HepG2 (cell line): ENCODE measurements at places on chromosomes 3 and 15. TPM values are rescaled to one million over a fixed set of nuclear protein-coding genes. Genes with fewer than 3 reads are reported as not detected.

GRCh38 chr3:56778893-56779292, 22.9 kb downstream of the ARHGEF3 start:
- no peak for DNase-seq

MORC1 gene
- not detected in 2 replicates for polyA plus RNA-seq

- no peak for DNase-seq
These were observed 626.2 kb downstream of the IGSF11 start for GRCh38 chr3:118408431-118408830.

TMA7 gene
- 80.9 and 100 TPM in 2 replicates for polyA plus RNA-seq

DNA sequence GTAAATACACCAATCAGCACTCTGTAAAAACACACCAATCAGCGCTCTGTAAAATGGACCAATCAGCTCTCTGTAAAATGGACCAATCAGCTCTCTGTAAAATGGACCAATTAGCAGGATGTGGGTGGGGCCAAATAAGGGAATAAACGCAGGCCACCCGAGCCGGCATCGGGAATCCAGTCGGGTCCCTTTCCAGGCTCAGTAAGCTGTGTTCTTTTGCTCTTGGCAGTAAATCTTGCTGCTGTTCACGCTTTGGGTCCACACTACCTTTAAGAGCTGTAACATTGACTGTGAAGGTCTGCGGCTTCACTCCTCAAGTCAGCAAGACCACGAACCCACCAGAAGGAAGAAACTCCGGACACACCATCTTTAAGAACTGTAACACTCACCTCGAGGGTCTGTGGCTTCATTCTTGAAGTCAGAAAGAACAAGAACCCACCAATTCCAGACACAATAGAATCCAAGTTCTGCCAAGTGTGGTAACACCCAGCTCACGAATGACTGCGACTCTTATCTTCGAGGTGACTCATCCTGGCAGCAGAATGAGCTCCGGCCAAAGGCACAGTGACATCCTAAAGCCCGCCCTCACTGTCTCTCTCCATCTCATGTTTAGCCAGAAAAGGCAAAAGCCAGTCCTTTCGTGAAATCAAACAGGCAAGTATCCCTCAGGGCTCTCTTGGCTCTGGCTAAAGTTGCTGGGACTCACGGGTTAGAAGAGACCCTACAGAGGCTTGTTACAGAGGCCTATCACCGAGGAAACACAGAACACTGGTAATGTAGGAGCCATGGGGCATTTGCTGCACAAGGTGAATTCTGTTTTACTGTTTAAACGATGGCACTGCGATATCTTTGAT, 155.2 kb downstream of the FAM43A start:
- DNase-seq, result peak; percentile 6

- no peak for DNase-seq
These were observed 165.7 kb downstream of the MAGI1 start for GRCh38 chr3:65873028-65873427.

CYP11A1 gene
- polyA plus RNA-seq, result 0.92 and 1.4 TPM in 2 replicates

ARPP19 gene
- 52.9 and 70.8 TPM in 2 replicates for polyA plus RNA-seq

GRCh38 chr15:62928242-62928999, 114.1 kb upstream of the TPM1 start:
- DNase-seq, result peak; percentile 37

GRCh38 chr3:72969766-72970165, 26.8 kb upstream of the PPP4R2 start:
- no peak for DNase-seq

CRABP1 gene
- not detected in 2 replicates for polyA plus RNA-seq

ZFAND6 gene
- polyA plus RNA-seq, result 107 and 115 TPM in 2 replicates

DNA sequence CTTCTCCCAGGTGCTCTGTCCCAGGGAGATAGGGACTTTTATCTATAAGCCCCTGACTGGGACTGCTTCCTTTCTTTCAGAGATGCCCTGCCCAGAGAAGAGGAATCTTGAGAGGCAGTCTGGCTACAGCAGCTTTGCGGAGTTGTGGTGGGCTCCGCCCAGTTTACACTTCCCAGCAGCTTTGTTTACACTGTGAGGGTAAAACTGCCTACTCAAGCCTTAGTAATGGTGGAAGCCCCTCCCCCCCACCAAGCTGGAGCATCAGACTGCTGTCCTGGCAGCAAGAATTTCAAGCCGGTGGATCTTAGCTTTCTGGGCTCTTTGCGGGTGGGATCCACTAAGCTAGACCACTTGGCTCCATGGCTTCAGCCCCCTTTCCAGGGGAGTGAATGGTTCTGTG, 253.8 kb upstream of the ARL6 start:
- no peak for DNase-seq

DNA sequence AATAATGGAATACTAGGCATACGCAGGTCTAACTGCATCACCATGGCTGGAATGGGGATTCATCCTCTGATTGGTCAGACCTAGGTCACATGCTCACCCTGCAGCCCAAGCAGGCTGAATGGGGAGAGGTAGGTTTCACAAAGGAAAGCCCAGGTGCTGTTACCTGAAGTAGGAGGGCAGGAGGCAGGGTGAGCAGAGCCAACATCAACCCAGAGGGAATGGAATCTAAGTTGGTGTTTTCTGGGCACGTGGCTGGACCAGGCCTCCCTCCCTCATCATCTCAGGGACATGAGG, 6.7 kb upstream of the H1-8 start:
- no peak for DNase-seq

DNA sequence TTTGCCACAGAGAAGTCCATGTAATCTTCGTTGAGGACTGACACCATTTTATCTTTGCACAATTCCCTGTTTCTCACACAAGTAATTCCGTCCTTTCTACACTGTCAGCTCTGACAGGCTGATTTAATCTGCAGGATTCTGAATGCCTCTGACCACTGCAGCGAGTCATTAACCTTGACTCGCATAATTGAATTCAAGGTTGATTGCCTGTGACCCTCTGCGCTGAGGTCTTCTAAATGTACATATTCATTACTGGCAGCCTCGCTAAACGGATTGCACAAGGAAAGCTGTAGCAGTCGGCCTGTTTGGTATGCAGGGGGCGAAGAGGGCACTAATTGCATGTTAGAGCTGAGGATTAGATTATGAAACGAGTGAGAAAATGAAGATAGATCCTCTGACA, 147.8 kb downstream of the SHOX2 start:
- no peak for DNase-seq

DNA sequence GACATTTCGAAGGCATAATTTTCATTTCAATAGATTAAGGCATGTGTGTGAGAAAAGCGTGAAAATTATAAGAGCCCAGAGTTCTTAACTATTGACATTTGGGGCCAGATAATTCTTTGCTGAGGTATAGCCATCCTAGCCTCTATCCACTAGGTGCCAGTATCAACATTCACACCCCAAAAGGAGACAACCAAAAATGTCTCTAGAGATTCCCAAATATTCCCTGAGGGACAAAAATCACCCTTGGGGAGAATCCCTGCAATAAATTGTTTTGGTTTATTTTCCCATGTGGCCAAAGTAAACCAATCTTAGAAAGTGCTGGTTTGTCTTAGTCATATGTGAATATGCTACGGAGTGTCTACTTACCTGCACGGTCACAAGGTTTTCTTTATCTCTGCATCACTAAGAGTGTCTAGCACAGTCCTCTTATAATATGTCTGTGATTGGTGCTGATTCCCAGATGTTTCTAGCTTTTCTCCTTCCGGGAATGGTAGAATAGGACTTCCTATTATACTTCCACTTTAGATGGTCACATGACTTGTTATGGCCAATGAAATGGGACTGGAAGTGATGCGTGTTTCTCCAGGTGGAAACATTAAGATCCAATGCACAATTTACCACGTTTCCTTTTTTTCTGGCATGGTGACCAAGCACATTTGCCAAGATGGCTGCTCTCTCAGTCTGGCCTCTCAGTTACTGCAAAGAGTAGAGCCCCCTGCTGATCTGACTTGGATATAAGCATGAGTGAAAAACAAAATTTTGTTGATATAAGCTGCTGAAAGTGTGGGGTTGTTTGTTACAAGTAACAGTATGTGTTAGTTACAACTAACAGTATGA, 8.0 kb upstream of the KBTBD8 start:
- DNase-seq, result peak; percentile 36

- no peak for DNase-seq
These were observed at the start of gene FOXB1 for GRCh38 chr15:60004009-60004845. Gene FOXB1, plus strand, starts transcription at chr15:60004311. Its CDS starts 653 bp downstream, at chr15:60004964.

DNA sequence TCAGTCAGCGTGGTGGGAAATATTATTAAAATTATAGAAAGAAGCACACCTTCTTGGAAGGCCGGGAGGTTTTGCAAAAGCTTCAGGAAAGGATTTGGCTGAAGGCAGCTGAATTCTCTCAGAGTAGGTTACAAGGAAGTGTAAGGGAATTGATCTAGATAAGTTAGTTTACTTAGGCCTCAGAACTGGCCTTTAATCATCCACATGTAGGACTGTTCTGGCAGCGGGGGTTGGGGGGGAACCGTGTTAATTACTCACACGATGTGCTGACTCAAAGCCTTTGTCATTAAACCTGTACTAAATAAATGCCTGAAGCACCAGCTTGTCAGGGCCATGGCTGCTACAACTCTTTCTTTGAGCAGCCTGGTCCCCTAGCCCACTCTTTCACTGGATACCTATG, 12.8 kb downstream of the ASB14 start:
- no peak for DNase-seq

CD200R1L gene
- polyA plus RNA-seq, result not detected in 2 replicates

GOLGA8R gene
- polyA plus RNA-seq, result 0.08 and 0.12 TPM in 2 replicates

ABHD17C gene
- 3.3 and 3.9 TPM in 2 replicates for polyA plus RNA-seq

DNA sequence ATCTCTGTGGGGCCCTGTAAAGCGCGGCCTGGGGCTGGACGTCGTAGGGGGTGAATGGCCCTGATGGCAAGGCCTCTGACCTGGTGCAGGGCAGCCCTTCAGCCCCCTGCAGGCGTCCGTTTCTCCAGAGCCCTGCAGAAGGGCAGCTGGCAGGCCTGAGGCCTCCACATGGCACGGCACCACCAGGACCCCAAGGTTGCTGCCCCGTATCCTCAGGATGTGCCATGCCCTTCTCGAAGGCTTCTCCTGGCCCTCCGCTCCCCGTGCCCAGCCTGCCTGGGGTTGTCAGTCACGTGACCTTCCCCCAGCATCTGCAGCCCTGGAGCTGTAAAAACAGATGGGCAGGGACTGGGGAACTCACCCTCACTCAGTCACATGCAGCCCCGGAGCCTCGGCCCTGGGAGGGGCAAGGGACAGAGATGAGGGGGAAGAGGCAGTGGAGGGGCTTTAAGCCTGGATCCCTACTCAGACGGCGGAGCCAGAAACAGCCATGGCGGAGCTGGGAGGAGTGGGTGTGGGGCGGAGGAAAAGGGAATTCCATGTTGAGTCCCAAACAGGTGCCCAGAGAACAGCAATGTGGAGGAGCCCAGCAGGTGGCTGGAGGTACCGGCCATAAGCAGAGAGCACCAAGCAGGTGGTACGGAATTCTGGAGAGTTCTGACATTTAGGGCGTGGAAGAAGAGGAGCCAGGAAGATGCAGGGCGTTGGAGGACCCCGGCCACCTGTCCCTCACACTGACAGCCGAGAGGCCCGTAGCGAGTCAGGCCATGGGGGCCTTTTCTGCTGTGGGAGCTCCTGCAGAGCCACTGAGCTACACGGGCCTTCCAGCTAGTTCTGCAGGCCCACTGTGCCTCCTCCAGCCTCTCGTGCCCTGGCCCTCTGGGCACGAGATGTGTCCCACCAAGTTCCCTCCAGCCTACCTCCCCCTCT, 193.1 kb downstream of the XXYLT1 start:
- no peak for DNase-seq

- DNase-seq, result no peak
These were observed 78.3 kb downstream of the RSL24D1 start for GRCh38 chr15:55118344-55118870.

- no peak for DNase-seq
These were observed 11.7 kb upstream of the RARRES1 start for GRCh38 chr3:158743664-158744566.

GRCh38 chr15:66862111-66862939, 160.3 kb downstream of the SMAD6 start:
- no peak for DNase-seq

GRCh38 chr3:37913522-37913921, 51.8 kb downstream of the CTDSPL start:
- DNase-seq, result no peak

LYZL4 gene
- polyA plus RNA-seq, result not detected in 2 replicates

- DNase-seq, result no peak
These were observed 279.8 kb downstream of the FOXP1 start for GRCh38 chr3:71303627-71304200.

GRCh38 chr3:79306934-79307570, 460.7 kb downstream of the ROBO1 start:
- no peak for DNase-seq

- no peak for DNase-seq
These were observed 122.8 kb upstream of the ABHD17C start for GRCh38 chr15:80572337-80572736.

XIRP1 gene
- polyA plus RNA-seq, result not detected in 2 replicates

DNA sequence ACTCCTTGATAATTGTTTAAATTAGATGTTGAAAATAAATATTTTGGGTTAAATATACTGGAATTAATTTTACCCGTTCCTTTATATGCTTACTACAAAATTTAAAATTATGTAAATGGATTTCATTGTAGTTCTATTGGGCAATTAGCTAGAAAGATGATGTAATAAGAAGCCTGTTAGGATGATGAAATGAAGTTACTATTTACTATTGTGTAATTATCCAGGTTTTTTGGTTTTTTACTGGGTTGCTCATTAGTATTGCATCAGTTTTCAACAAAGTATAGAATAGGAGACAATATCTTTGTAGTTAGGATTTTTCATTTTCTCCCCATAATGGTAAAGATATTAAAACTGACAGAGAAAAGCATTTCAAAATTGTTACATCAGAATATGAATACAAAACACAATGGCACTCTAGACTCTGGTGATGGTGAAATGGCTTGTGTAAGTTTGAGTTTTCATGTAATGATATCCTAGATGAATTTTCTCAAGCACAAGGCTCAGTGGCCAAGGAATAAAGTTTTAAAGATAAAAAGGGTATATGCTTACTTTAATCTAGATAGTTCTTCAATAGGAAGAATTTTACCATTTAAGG, 222.0 kb downstream of the P3H2 start:
- no peak for DNase-seq

DNA sequence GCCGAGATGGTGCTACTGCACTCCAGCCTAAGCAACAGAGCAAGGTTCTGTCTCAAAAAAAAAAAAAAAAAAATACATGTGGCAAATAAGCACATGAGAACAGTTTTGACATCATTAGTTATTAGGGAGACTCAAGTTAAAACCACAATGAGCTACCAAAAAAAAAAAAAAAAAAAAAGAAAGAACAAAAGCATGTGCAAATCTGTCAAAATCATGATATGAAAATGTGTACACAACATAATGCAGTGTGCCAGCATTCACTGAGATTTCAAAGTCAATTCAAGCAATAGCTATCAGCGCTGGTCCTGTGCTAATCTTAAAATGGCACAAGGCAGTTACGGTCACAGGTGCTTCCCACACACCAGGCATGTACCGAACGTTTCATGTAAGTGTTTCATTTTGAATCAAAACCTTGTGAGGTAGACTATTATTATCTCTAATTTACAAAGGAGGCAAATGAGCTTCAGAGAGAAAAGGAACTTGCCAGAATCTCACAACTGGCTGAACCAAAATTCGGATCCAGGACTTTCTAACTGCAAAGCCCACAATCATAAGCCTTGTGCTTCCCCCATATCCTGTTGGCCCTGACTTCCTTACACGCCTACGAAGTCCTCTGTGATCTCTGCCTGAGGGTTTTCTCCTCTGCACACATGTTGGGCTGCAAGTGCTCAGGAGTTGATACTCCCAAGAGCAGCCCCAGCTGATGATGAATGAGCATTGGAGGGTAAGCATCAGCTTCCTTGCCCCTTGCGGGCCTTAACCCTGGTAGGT, 200.1 kb upstream of the PROK2 start:
- DNase-seq, result no peak

- DNase-seq, result no peak
These were observed 185.7 kb downstream of the CGGBP1 start for GRCh38 chr3:87873136-87873535.
